CMK (cell line): ENCODE measurements at places on chromosomes 5 and 9.
A peak's percentile ranks its signal among the peaks of the same experiment; 100 is the strongest.

GRCh38 chr5:146540414-146540813 lies 24.4 kb upstream of the GPR151 start:
- no peak for DNase-seq

- DNase-seq, result no peak
Observed at GRCh38 chr5:173864126-173865050, 23.8 kb upstream of the CPEB4 start.

DNA sequence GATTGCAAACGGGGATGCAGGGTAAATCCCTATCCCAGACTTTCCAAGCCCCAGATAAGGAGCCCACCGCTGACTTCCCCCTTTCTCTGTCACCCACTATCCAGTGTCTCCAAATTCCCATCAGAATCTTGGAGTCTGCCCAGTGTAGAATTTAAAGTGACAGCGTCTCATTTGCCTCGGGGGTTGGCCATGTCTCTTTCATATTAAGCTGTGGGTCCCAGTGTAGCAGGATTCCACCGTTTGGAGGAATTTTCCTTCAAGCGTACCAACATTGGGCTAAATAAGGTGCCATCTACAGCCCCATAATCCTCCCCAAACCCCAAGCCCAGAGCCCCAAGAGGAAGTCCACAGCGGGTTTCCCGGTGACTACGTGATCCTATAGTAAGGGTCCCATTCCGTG lies 1.1 kb downstream of the BRINP1 start:
- no peak for DNase-seq

DNA sequence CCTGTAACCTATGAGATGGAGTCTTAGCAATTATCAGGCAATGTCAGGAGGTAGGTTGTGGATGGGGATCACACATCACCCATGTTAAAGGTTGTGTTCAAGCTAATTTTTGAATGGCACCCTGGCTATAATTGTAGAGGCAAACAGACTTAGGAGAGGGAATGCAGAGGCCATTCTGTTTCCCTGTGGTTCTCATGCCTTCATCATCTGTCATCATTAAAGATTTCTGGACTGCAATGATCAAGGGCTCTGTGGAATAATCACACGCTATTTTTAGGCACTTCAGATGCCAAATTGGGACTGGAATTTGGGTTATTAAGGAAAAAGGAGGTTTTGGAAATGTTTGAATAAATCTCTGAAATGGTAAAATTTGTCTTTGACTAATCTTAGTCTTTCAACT lies 1065.4 kb downstream of the TAF11L14 start:
- DNase-seq, result no peak

DNA sequence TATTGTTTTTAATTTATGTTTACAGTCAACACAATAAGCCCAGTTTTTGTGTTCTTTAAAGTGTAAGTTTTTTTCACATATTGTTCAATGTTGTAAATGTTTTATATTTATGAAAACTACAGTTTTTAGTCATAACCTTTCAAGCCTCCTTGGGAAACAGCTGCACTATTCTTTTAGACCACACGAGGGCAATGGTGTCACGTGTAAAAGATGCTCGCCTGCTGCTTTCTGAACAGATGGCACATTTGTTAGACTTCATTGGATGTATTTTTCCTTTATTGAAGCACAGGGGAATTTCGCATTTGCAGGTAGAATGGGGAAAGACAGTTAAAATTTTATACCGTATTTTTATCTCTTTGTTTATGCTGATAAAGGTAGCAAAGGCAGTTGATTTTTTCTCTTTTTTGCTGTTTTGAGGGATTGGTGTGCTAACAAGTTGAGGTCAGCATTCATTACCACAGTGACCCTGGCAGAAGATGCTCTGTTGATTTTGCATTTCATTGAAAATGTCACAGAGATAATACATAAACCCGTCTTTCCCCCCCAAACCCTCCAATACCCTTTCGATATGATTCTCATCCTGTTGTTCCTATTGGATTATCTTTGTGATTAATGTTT lies 59.0 kb downstream of the MAT2B start:
- peak; percentile 9 for DNase-seq

- no peak for DNase-seq
Observed at GRCh38 chr5:164296603-164297080, 791.2 kb downstream of the MAT2B start.

DNA sequence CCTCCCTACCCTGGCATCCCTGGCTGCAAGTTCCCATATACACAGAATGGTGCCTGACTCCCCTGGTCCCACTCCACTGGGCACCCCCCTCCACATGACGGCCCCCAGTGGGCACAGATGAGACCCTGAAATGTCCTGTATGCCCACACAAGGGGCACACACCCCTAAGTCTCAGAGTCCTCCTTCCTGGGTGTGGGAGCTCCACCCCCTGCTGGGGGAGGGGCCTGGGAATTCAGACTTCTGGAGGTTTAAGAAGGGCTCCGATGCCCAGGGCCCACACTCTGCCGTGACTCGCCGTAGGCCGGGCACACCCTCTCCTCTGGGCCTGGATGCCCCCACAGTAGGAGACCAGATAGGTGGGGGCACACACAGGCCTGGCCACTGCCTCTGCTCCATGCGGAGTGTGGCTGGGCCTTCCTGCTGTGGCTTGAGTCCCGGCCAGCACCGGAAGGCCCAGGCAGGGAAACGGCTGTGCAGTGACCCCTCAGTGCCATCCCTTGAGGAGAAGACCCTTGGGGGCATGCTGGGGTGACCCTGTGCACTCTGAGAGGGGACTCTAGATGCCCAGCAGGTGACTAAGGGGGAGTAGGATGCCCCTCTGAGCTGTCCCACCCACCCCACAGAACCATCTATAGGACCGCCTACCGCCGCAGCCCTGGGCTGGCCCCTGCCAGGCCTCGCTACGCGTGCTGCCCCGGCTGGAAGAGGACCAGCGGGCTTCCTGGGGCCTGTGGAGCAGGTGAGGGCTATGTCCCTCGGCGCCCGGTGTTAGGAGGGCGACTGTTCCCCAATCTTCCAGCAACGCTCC lies 6.5 kb downstream of the EGFL7 start:
- DNase-seq, result no peak

GRCh38 chr5:104937598-104937997 lies 1375.0 kb upstream of the NUDT12 start:
- no peak for DNase-seq

- DNase-seq, result no peak
Observed at GRCh38 chr9:121927636-121928035, 165.5 kb downstream of the TTLL11 start.

- no peak for DNase-seq
Observed at GRCh38 chr5:93583768-93584595, 960 bp downstream of the NR2F1 start.

- no peak for DNase-seq
Observed at GRCh38 chr9:8633784-8634183, 834.2 kb upstream of the DMAC1 start.

GRCh38 chr5:181114844-181115778 lies 15.9 kb downstream of the OR2V1 start:
- no peak for DNase-seq

DNA sequence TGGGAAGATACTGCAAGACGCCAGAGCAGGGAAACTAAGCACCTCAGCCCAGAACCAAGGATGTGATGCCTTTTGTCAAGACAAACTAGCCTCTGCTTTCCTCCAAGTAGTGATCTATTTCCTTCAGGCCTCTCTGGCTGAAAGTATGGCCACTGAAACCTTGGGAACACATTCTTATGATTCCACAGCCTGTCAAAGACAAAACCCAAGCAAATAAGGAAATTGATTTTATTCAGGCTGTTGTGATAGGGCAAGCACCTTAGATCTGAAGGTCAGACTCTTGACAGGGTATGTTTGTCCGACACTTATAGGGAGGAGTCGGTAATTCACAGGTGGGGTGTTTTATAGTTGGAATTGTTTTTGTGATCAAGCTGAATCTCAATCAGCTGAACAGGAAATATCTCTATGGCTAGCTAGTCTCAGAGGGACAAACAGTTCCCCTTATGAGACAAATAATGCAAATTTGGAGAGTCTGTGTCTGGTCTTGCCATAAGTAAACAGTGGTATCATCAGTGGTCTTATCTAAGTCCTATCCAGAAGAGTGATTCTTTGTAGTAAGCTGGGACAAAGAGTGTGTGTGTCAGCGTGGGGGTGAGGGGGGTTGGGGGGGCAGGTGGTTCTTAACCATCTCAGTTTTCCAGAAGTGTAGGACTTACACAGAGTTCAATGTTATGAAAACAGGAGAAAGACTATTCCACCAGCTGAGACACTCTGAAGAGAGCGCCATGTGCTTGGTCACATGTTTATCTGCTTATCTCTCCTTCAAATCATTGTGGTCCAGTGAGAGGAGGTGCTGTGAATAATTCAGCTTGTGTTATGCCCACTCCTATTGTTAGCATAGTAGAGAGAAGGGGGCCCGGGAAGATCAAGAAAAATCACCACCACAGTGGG lies 6.7 kb upstream of the ZCCHC10 start:
- no peak for DNase-seq

DNA sequence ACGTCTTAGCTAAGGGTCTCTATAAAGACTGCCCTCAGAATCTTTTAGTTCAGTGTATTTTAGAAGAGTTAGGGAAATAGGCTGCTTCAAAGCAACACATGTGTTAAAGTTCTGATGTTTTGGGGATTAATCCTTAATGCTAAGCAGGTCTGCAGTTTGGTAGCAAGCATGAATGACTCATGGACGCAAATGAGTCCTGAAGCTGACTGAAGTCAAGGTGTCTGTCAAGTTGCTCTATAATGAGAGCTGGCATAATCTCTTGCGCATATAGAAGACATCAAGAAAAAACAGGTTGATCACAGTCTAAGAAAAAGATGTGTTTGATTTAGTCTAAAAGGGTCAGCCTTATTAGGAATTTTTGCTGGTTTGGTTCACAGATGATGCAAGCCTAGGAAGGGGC lies 630.1 kb downstream of the CDH12 start:
- no peak for DNase-seq

DNA sequence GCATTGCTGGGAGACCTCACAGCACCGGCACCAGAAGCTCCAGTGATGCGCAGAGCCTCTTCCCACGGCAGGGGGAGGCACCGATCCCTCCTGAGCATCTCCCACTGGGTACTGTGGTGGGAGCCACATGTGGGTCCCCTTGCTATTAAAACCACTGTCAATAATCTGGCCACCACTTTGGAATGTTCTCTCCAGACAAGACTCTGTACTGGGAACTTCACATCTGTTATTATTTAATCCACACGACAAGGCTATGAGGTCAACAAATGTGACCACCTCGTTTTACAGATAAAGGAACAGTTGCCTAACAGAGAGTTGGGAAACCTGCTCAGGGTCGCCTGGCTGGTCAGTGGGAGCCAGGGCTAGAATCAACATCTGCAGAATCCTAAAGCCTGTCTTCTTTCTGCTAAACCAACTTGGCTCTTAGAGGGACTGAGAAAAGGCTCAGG lies 72.7 kb downstream of the EPB41L4B start:
- no peak for DNase-seq

GRCh38 chr9:105681313-105681712 lies 13.0 kb upstream of the TMEM38B start:
- DNase-seq, result no peak

GRCh38 chr5:168301593-168302390 lies 10.3 kb downstream of the WWC1 start:
- no peak for DNase-seq

DNA sequence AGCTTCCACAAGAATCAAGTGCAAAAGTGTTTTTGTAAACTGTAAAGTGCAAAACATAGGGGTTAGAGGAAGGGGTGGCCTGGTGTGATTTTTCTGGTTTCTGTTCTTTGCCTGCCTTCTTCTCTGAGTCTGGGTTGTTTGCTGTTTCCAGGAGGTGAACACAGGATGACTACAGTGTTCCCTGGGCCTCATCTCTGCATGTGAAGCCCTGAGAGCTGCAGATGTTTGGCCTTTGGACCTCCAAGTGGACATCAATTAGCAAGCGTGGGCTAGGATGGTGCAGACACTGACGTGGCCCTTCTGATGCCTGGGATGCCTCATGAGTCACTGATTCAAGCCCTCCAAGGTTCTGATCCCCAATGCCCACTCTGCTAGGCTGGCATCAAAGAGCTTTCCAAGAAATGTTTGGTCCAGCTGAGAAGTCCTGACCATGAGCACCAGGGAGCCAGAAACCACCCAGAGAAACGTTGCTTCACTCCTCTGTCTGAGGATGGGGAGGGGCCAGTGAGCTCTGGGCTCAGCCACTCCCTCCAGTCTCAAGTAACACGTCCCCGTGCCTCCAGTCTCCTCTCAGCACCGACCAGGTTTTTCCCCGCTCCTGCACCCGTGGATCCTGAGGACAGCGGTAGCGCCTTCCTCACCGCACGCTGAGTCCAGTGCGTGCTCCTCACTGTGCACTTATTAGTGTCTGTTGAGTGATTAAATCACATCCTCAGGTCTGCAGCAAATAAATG lies 7.6 kb downstream of the IL9 start:
- DNase-seq, result no peak

DNA sequence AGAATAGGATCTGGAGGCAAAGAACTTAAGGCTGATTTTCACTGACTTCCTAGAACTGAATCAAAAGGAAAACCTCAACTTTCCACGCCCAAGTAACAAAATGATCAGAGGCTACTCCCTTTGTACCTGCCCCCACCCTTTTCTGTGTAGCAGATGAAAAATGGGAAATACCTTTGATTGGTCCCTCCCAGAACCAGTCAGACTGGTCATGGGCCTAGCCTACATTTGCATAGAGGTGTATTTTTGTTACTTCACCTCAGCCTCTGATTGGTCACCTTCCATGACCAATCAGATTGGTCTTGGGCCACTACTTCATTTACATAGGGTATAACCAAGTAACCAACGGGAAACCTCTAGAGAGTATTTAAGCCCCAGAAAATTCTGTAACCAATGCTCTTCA lies 1553.5 kb upstream of the C9orf72 start:
- DNase-seq, result no peak

DNA sequence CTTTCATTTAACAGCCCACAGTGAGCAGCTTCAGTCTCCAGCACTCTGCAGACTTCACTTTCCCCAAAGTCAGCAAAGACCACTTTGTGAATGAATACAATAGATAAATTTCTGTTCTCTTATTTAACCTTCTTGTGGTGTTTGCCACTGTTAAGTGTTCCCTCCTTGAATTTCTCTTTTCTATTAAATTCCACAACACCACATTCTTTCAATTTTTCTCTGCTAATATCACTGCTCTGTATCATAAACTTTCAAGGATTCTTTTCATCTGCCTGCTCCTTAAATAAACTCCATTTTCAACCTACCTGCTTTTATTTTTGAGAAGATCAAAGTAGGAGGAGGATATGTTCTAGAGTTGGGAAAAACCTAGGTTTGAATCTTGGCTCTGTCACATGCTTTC lies 739.5 kb upstream of the GRAMD2B start:
- no peak for DNase-seq

- DNase-seq, result no peak
Observed at GRCh38 chr9:134187110-134187531, 22.8 kb upstream of the RNU6ATAC start.

GRCh38 chr5:93073547-93073946 lies 507.5 kb downstream of the NR2F1-AS1 start:
- no peak for DNase-seq

GRCh38 chr5:82351754-82352145 lies 73.6 kb upstream of the RPS23 start:
- DNase-seq, result no peak

GRCh38 chr9:18129809-18130334 lies 344.1 kb upstream of the ADAMTSL1 start:
- no peak for DNase-seq

- DNase-seq, result no peak
Observed at GRCh38 chr9:32382565-32383320, 1.7 kb upstream of the ACO1 start.
